ENCODE measurements at places on chromosomes 16 and 17.

GRCh38 chr17:33945646-33946546 is 309.2 kb upstream of the CCL2 start:
- DNase-seq, result no peak

- no peak for DNase-seq
Observed at GRCh38 chr16:72639494-72639893, 408.4 kb downstream of the ZFHX3 start.

- no peak for DNase-seq
Observed at GRCh38 chr16:79997257-79997656, 396.7 kb upstream of the MAF start.

DNA sequence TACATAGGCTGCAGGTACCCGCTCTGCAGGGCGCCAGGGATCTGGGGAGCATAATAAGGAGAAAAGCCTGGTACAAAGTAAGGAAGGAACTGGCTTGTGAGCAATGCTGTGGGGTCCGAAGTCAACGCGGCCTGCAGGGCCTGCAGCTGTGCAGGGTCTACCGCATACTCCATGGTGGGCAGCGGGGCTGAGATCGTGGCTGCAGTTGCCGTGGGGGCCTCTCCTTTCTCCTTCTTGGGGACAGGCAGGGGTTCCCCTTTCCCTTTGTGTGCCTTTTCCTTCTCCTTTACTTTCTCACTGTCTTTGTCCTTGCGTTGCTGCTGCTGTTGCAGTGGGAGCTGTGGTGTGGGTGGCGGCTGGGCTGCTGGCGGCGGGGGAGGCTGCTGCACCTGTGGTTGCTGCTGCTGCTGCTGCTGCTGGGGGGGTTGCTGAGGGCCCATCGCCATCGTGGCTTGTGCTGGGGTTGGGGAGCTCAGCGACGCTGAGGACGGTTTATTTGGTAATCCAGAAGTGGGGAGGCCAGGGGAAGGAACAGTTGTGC is 259.6 kb downstream of the ZFHX3 start:
- DNase-seq, result no peak

- no peak for DNase-seq
Observed at GRCh38 chr16:80663078-80663477, 122.3 kb downstream of the DYNLRB2 start.

GRCh38 chr16:678858-679813 is 1.1 kb upstream of the STUB1 start:
- DNase-seq, result peak; percentile 48

- no peak for DNase-seq
Observed at GRCh38 chr17:74334393-74335039, 8.5 kb downstream of the KIF19 start.

- no peak for DNase-seq
Observed at GRCh38 chr17:71633391-71633849, 487.4 kb upstream of the SOX9 start.

DNA sequence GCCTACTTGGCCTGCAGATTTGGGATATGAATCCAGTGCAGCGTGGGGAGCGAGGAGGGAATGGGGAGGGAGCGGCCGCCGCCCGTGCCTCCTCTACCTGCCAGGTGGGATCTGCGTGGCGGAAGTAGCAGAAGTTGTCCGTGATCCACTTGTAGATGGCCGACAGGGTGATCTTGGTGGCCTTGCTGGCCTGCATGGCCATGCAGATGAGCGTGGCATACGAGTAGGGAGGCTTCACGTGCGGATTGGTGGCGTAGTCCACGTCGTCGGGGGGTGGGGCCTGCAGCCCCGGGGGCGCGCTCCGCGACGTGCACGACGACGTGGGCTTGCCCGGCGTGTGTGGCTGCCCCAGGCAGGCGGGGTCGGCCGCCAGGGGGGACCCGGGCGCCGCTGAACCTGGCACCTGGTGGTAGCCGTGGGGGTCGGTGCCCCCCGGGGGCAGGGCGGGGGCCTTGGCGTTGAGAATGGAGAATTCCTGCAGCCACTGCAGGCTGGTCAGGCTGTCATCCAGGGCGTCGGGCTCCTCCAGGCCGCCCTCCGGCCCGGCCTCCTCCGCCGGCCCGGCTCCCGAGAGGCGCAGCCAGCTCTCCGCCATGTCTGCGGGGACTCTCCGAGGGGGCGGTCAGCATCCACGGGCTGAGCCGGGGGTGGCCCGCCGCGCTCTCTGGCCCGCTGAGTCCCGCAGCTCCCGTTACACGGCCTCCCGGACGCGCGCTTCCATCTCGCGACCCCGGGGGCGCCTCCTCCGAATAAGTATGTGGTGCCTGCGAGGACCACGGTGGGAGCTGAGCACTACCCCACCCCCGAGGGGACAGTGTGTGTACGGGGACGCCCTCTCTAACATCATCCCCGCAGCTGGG is 1.0 kb downstream of the FOXJ1 start:
- DNase-seq, result no peak

- peak; percentile 31 for DNase-seq
Observed at GRCh38 chr17:68820825-68821481, 134.2 kb downstream of the ABCA8 start.

GRCh38 chr17:18280249-18280648 is 19.8 kb downstream of the MIEF2 start:
- DNase-seq, result no peak

DNA sequence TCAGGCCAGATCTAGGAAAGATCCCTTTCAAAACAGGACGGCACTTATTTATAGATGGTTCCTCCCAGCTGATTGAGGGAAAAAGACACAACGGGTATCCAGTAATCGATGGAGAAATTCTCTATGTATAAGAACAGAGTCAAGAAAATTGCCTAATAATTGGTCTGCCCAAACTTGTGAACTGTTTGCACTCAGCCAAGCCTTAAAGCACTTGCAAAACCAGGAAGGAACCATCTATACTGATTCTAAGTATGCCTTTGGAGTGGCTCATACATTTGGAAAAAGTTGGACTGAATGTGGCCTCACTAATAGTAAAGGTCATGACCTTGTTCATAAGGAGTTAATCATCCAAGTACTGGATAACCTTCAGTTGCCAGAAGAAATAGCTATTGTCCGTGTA is 5.9 kb downstream of the HPR start:
- DNase-seq, result no peak

GRCh38 chr17:31584438-31585279 is 193.2 kb downstream of the RAB11FIP4 start:
- no peak for DNase-seq

DNA sequence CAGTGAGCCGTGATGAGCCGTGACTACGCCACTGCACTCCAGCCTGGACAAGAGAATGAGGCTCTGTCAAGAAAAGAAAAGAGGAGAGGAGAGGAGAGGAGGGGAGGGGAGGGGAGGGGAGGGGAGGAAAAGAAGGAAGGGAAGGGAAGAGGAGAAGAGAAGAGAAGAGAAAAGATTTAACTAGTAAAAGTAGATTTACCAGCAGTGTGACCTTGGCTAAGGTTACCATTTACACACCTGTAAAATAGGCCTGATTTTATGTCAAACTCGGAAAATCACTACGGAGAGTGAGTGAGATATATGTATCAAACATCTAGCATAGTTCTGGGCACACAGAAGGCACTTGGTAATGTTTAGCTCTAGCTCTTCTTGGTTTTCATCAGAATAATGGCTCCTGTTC is 109.2 kb downstream of the LYRM1 start:
- no peak for DNase-seq

- DNase-seq, result no peak
Observed at GRCh38 chr17:53321651-53322050, 501.1 kb upstream of the KIF2B start.

DNA sequence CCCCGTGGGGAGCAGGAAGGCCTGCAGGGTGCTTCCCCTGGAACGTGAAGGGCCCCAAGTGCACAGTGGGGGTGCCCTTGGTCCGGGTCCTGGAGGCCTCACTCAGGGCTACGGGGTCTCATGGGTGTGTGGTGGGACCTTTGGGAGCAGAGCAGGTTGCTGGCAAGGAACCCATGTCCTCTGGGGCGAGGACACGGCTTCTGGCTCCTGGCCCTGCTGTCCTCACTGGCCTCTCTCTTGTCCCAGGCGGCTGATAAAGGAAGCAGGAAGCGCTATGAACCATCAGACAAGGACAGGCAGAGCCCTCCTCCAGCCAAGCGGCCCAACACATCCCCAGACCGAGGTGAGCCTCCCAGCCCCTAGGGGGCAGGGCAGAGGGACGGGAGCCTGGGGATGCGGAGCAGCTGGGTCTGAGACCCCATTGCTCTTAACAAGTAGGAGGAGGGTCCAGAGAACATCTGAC is 9.8 kb upstream of the IL17C start:
- DNase-seq, result peak; percentile 96

GRCh38 chr17:60665602-60666001 is 12.0 kb upstream of the BCAS3 start:
- DNase-seq, result no peak

DNA sequence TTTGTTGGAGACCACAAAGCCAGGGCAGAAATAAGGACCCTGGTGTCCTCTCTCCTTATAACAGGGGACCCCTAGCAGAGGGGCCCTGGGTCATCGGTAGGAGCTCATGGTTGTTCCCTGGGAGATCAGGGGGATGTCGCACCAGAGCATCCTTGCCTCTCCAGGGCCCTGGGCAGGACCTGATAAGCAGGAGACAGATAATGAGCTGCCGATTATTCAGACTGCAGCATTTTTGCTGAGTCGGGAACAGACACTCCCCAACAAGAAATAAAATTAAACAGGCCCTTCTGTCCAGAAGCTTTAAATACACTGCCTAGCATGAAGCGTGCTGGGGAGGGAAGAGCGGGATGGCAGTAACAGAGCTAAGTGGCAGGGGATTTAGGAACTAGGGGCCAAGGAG is 15.4 kb upstream of the GFAP start:
- DNase-seq, result no peak

DNA sequence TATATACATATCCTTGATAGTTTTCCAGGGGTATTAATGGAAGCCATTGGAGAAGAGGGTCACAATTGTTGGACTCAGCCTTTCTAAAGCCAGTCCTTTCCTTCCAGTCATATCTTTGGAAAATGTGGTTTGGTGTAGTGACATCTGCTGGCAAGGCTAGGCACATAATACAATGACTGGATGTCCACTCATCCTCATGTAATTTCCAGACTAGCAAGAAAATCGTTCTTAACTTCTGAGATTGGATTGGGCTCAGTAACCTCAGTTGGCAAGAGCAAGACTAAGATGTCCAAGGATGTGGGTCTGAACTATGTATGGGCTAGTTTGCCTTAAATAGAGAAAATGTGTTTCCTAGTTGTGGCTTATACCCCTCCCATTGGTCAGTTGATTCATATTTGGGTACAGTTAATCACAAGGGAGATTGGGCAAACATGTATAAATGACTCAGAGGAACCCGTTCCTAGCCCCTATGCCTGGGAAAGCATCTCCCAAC is 8.7 kb upstream of the KAT7 start:
- peak; percentile 20 for DNase-seq

DNA sequence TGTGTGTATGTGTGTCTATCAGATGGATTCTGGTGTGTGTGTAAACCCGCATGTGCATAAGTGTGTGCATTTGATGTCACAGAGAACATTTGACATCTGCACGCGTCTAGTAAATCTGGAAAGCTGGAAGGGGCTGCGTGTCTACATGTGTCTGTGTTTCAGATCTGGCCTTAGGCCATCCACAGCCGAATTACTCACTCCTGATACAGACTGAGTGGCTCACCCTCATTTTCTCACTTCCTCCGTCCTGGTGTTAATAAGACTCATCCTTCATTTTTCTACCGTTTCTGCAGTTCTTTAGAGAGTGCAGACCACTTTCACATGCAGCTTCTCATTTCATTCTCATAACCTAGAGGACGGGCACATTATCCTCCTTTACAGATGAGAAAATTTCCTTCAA is 491.6 kb downstream of the CDH13 start:
- DNase-seq, result no peak

DNA sequence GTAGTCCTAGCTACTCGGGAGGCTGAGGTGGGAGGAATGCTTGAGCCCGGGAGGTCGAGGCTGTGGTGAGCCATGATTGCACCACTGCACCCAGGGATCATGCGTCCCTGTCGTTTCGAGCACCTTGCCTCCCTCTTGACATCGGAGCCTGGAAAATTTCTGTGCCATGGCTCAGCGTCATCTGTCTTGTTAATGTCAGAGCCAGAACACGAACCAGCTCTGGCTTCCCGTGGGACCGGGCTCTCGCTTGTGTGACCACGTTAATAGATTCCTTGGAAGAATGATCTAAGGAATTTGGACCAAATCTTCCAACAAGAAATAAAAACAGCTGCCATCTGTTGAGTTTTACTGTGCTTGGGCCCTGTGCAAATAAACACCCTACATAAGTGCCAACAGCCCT is 117.7 kb downstream of the ABCC1 start:
- no peak for DNase-seq

GRCh38 chr16:72990571-72990970 is 57.4 kb downstream of the ZFHX3 start:
- no peak for DNase-seq

- no peak for DNase-seq
Observed at GRCh38 chr16:59274141-59274540, 540.0 kb upstream of the GOT2 start.

DNA sequence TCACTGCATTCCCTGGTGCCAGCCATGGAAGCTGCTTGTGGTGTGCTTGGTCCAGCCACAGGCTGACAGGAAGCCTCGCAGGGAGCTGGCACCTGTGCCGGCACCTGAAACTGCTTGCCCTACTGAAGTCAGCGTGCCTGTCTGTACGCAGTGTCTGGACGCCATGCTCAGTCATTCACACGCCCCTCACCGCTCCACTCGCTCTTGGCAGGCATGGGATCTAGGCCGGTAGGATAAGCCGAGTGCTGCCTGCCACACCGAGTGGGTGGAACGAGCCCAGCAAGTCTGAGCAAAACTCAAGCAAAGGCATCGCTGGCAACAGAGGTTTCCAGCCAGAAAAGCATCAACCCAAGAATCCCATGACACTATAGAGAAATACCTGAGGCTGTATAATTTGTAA is 350.6 kb downstream of the CDH11 start:
- DNase-seq, result no peak

- no peak for DNase-seq
Observed at GRCh38 chr16:57061084-57061905, 31.1 kb upstream of the CPNE2 start.

DNA sequence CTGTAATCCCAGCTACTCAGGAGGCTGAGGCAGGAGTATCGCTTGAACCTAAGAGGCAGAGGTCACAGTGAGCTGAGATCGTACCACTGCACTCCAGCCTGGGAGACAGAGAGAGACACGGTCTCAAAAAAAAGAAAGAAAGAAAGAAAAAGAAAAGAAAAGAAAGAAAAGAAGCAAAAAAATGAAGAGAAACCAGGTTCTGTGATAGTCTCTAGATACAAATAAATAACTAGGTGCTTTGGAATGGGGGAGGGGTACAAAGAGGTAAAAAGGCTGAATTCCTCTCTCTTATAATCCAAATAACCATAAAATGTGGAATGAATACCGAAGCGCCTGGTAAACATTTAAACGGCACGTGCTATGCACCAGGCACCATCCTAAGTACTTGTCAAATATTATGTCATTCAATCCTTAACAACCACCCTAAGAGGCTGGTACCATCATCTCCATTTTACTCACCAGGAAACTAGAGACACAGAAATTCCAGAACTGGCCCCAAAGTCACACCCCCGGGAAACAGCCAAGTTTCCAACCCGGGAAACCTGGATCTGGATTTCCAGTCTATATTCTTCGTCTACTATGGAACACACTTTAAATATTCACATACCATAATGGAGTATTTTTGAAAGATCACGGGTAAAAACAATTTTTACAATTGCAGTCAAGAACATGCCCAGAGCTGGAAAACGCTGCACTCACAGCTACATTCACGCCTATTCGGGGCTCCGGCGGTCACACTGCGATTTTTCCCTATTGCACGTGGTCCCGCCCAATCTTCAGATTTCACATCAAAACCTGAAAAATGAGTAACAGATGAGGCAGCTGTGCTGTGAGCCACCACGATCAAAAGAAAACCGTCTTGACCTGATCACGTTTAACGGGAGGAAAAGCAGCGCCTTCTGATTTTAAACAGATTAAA is 10.5 kb downstream of the NXN start:
- DNase-seq, result no peak

Data from HuH-7.5 (cell line).